Stimulated activated CD4-positive, alpha-beta T cell treated with anti-CD3 and anti-CD28 coated beads, TNF-alpha, amount 100 ng/mL, for 1 hour (primary cell): ENCODE measurements at places on chromosomes 16 and 17.
A peak's percentile ranks its signal among the peaks of the same experiment; 100 is the strongest.

DNA sequence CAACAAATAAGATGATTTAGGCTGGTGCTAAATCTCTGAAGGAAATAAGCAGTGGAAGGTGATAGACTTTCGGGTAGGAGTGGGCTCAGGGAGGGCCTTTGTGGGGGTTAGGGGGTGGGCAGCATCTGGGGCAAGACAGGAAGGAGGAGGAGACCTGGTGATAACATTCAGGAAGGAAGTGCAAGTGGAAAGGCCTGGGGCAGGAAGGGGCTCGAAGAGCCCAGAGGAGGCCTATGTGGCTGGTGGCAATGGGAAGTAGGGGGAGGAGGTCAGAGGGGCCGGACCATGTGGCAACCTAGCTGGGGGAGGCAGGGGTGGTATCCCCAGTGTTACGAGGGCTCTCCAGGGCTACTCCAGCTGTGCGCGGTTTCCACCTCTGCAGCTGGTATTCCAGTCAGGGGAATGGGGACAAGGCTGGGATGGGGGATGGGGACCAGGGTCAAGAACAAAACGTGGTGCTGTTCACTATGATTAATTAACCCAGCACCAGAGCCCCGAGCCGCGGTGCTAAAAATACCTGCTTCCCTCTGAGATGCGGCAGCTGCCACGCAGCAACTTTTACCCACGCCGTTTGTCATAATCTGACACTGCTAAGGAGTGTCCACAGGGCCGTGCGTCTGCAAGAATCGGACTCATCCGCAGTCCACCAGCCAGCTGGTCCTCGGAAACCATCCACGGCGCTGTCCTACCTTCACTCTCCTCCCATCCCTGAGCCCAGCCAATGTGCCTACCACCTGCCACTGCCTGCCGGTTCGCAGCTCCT, 5.2 kb upstream of the CCDC182 start:
- DNase-seq: no peak

- no peak for DNase-seq
These were observed 8.9 kb downstream of the ZNF319 start for GRCh38 chr16:57991551-57992059.

DNA sequence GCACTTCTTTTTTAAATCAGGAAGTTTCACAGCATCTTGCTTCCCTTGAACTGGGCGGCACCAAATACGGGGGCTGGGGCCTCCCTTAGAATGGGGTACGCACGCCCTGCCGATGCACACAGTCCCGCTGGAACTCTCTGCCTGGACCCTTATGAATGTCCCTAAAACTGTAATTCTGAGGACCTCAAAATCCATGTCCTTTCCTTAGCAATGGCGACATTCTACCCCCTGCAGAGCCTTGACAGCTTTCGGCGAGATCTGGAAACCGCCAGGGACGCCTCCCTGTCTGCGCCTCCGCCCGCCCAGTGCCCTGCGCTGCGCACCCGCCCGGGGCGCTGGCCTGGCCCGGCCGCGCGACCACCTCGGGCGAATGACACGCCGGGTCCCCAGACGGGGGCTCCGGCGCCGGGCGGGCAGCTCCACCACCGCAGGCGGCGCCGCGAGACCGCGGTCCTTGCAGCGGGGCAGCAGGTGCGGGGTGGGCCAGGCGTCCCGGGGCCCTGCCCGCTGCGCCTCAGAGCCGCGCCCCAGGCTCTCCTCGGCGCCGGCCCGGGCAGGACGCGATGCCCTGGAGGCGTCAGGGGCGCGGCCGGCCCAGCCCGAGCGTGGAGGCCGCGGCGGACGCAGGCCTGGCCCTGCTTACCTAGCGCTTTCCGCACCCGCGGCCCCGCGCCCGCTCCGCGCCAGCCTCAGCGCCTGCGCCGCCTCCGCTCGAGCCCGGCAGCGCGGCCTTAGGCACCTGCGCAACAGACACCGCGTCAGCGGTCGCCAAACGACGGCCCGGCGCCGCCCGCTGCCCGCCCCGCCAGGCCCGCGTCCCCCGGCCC, 548 bp downstream of the HAGH start:
- DNase-seq: peak; percentile 21

- DNase-seq: no peak
These were observed 486.4 kb downstream of the NPIPA7 start for GRCh38 chr16:16865374-16865773.

- no peak for DNase-seq
These were observed 12.0 kb downstream of the MYL4 start for GRCh38 chr17:47221154-47221553.

GRCh38 chr17:75848523-75849278, 4.5 kb upstream of the UNC13D start:
- DNase-seq: peak; percentile 57

DNA sequence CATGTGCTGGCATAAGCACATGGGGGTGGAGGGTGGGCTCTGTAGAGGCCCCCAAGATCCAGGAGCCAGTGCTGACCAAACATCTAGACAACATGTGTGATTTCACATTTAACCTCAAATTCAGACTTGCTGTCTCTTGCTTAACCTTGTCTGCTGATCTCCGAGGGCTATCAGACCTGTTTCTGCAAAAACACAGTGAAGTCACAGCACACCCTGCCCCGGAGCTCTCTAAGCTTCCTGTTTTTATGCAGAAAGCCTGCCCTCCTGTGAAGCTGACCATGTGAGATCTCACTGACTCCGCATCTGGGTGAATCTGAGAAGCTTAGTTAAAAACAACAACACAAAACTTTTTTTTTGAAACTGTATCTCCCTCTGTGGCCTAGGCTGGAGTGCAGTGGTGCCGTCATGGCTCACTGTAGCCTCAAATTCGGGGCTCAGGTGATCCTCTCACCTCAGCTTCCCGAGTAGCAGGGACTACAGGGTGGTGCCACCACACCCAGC, 6.6 kb upstream of the DPEP2 start:
- no peak for DNase-seq

DNA sequence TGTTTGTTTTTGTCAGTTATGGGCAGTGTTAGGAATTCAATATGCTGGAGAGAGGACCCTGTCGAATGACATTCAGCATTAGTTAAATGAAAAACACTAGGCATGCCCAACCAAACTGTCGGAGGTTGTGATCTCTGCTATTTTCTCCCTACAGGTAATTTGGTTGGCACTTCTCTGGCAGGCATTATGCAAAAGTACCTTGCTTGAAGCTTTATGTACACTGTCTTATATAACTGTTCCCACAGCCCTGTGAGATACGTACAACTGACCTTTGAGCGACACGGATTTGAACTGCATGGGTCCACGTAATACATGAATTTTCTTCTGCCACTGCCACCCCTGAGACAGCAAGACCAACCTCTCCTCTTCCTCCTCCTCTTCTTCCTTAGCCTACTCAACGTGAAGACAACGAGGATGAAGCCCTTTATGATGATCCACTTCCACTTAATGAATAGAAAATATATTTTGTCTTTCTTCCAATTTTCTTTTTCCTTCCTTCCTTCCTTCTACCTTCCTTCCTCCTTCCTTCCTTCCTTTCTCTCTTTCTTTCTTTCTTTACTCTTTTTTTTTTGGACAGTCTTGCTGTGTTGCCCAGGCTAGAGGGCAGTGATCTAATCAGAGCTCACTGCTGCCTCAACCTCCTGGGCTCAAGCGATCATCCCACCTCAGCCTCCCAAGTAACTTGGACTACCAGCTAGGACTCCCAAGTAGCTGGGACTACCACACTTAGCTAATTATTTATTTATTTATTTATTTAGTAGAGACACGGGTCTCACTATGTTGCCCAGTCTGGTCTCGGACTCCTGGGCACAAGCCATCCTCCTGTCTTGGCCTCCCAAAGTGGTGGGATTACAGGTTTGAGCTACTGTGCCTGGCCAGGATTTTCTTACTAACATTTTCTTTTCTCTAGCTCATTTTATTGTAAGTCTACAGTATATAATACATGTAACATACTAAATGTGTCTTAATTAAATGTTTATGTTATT, 77.3 kb downstream of the WIPI1 start:
- DNase-seq: no peak

GRCh38 chr17:53628011-53628410, 194.7 kb upstream of the KIF2B start:
- no peak for DNase-seq

- no peak for DNase-seq
These were observed 4.7 kb upstream of the CMTM2 start for GRCh38 chr16:66574531-66574930.

GRCh38 chr16:1221628-1222552, 3.2 kb downstream of the TPSG1 start:
- no peak for DNase-seq

- DNase-seq: no peak
These were observed at the start of gene SAMD14 for GRCh38 chr17:50129728-50130558. TSS of gene SAMD14 (minus strand) at chr17:50130160. CDS start at chr17:50124959, 5,201 bp downstream.

- DNase-seq: no peak
These were observed 895 bp downstream of the SEPTIN1 start for GRCh38 chr16:30381291-30382041.

- no peak for DNase-seq
These were observed 49.2 kb downstream of the CUEDC1 start for GRCh38 chr17:57905875-57906455.

GRCh38 chr16:79734721-79735120, 134.2 kb upstream of the MAF start:
- DNase-seq: no peak

DNA sequence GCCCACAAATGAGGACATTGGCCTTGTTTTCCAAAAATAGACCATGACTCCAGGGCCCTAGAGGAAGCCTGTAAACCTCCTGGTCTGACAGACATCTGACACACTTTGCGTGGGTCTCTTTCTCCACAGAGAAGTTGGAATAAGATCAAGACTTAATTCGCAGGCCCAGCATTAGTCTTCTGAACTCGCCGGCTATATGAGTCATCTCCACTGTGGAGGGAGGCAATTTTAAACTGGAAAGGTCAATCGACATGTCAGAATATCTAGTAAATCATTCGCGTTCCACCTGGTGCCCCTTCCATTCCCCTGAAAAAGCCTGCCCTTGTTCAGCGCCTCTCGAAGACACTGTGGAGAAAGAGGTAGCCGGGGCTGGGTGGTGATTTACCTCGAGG, 140.1 kb downstream of the CLEC16A start:
- DNase-seq: no peak

DNA sequence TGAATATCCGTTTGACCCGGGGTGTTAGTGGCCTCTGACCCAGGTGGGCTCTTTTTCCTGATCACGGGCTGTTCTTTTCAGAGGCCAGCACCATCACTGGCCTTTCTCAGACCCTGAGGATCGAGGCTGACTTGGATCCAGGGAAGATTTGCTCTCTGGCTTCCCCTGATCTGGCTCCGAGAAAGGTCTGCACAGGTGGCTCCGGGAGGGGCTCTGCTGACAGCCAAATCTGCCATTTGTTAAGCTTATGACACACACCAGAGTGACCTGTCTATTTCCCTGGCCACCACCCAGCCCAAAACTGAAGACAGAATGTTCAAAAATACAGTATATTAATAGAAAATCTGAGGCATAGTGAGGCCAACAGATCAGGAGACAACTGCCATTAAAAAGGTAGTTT, 221.8 kb upstream of the TNRC6C start:
- no peak for DNase-seq
